ENCODE measurements at places on chromosomes 2 and 18.

GRCh38 chr2:6999211-6999877 lies 82.1 kb downstream of the RNF144A start:
- no peak for DNase-seq

- DNase-seq, result no peak
Measured at GRCh38 chr2:200450288-200450687, 59.6 kb downstream of the KCTD18 start.

DNA sequence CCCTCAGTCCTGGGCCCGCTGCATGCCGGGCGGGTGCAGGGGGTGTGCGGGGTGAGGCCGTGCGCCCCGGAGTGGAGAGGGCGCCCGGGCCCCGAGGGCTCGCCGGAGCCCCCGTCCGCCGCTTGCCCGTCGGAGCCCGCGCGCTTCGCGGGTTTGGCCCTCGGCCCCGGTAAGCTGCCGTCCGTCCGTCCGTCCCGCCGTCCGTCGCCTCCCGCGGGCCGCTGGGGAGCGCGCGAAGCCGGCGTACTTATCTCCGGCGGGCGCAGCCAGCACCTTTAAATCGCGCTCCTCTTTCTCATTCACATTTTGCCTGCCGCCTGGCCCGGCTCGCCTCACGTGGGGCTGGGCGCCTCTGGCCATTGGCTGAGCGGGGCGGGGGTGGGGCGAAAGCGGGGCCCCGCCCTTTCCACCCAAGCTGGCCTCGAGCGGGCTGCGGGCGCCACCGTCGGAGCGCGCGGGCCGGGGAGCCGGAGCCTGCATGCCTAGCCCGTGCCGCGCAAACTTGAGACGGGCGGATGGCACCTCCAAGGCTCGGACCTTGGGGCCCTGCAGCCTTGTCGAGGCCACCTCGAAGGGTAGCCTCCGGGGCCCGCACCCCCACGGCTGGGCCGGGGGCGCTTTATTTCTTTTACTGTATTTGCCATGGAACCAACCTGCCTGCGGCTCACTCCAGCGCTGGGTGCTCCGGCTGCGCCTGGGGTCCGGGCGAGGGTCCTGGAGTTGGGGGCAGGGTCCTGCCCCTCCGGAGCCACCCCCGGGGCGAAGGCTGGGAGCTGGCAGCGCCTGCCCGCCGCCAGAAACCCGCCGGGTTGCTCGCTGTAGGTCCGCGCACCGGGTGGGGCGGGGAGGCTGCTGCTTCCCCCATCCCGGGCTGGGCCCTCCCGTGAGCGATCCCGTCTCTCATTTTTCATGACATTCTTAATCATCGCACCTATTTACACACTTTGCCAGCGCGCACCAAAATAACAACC lies at the start of gene GBX2:
Gene GBX2 (minus strand): TSS at position 277 of the 971 bp plus-strand sequence. CDS start 415 bp downstream, outside the sequence.
- peak; percentile 25 for DNase-seq

- DNase-seq, result no peak
Measured at GRCh38 chr2:215917953-215918620, 95.3 kb downstream of the MREG start.

GRCh38 chr2:109188496-109188890 lies 59.5 kb downstream of the SH3RF3 start:
- no peak for DNase-seq

DNA sequence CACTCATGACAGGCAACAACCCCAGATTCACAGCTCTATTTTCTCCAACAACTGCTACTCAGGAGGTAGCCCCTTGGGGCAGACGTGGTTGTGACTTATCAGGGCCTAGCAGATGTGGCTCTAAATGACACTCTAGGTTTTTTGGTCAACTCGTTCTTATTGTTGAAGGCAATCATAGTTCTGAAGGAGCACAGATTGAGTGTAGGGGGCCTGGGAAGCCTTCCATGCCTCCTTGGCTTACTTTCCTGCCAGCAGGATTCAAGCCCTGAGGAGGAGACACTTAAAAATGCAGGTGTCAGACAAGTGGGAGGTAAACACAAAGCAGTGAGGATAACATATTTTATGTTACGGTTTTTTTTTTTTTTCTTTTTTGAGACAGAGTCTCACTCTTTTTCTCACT lies 23.5 kb upstream of the SUCLG1 start:
- no peak for DNase-seq

GRCh38 chr2:45278365-45279078 lies 269.3 kb upstream of the SIX2 start:
- DNase-seq, result no peak

GRCh38 chr2:238496756-238497609 lies 70.3 kb downstream of the ASB1 start:
- no peak for DNase-seq

GRCh38 chr2:109151519-109151918 lies 22.5 kb downstream of the SH3RF3 start:
- DNase-seq, result no peak

DNA sequence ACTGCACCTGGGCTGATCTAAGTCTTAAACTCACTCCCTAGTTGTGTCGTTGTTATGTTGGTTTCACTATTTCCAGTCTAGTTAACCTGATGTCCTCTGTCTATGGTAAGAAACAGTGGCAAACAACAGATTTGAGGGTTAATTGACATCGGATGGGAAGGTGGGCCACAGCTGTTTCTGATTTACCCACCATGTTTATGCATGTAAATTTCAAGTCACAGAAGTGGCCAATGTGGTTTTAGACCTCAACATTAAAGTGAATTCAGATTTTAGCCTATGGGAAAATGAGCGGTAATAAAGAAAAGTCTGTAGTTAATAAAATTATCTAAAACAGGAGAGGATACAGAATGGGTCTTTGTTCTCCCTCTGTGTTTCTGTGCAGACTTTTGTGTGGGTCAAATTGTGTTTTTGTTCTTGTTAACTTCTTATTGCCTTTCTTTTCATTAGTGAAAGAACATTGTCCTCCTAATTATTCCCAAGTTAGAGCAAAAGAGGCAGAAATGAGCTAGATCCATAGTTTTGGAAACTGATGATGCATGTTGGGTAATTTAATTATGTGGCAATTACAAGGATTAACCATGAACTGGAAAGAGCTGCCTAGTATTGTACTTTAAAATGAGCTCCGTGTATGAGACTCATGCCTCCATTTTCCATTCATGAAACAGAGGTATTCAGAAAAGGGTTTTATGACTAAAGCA lies 83.2 kb downstream of the LAMA3 start:
- peak; percentile 8 for DNase-seq

- DNase-seq, result no peak
Measured at GRCh38 chr18:51630706-51631105, 433.2 kb upstream of the MEX3C start.

- no peak for DNase-seq
Measured at GRCh38 chr2:205751569-205752031, 69.3 kb downstream of the NRP2 start.

DNA sequence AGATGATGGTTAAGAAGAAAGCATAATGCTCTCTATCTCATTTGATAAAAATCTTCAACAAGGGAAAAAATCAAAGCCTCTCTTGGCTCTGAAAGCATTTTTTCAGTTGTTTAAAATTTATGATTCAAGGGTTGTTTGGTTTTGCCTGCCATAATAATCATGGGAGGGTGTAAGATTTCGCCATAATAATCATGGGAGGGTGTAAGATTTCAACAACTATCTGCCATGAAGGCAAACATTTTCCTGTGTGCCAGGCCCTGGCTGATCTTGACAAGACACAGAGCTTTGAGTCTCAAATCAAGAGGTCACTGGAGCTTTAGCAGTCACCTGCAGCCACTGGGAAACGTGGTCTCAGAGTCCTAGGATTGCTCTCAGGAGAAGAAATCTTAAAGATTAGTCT lies 175.1 kb upstream of the PIEZO2 start:
- DNase-seq, result no peak

DNA sequence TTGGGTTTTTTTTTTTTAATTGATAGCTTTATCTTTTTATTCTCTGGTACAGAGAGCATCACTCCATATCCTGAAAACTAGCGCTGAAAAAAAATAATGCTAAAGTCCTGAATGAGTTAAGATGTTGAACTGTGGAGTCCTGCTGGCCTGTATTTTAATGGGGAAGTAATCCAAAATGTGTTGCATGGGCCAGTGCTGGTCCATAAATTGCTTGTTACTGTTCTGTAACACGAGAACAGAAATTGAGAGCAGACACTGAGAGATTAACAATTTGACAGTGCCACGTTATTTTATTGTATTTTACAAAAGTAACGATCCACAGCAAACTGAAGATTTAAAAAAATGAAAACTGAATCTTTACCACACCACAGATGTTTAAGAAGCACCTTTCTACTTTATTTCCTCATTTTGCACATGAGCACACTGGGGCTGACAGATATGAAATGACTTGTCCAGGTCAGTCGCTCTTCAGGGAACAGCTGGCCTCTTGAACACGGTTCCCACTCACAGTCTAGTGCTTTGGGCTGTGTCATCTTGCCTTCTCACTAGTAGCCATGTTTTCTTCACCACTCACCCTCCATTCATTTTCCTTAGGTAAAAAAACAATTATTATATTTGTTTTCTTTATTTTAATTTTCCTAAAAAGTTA lies 35.3 kb downstream of the ZCCHC2 start:
- DNase-seq, result no peak

GRCh38 chr2:14952400-14952963 lies 320.0 kb downstream of the LRATD1 start:
- no peak for DNase-seq

DNA sequence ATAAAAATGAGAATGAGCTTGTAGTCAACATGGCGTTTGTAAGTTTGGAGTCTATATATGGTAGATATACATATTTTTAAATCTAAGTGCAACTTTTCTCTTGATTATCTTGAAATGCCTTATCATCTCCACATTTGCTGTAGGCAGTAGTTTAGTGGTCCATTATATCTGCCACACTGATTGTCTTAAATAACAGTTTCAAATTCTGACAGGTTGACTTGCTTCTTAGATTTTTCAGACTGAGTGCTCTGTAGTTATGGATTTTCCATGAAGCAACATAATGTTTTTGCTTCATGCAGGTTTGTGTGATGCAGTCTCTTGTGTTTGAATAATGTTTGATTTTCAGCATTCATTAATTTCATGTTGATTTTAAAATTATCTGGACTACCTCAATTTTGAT lies 12.3 kb downstream of the PARD3B start:
- no peak for DNase-seq

- DNase-seq, result no peak
Measured at GRCh38 chr2:235765181-235765820, 271.5 kb downstream of the AGAP1 start.

DNA sequence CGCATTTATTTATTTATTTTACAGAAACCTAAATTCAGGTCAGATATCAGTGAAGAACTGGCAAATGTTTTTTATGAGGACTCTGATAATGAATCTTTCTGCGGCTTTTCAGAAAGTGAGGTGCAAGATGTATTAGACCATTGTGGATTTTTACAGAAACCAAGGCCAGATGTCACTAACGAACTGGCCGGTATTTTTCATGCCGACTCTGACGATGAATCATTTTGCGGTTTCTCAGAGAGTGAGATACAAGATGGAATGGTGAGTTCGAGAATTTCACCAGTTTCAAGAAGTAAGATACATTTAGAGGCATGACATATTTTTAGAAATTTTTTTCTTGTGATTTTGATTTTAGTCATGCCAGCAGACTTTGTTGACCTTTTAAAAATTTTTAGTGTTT lies 4.6 kb downstream of the CDCA7 start:
- no peak for DNase-seq
